Hepatocyte (in vitro differentiated cells): ENCODE measurements at places on chromosomes 7 and 10. TPM values are rescaled to one million over a fixed set of nuclear protein-coding genes. Genes with fewer than 3 reads are reported as not detected.

GRCh38 chr10:124677293-124677699, 66.9 kb downstream of the FAM53B start:
- peaks cover 11% of the 10 kb centered on the region for H3K4me1 ChIP-seq
- H3K36me3 ChIP-seq, result no peaks in the 10 kb centered on the region
- no peak for DNase-seq
- H3K4me3 ChIP-seq, result no peak overlapping the region

GRCh38 chr10:21803374-21803773, 200.2 kb downstream of the DNAJC1 start:
- H3K36me3 ChIP-seq, result no peaks in the 10 kb centered on the region
- no peak for DNase-seq
- H3K4me1 ChIP-seq, result no peaks in the 10 kb centered on the region
- H3K27me3 ChIP-seq, result no peaks in the 10 kb centered on the region
- no peak overlapping the region for H3K4me3 ChIP-seq
- H3K27ac ChIP-seq, result no peak overlapping the region

GRCh38 chr10:124942317-124943169, 620 bp downstream of the ZRANB1 start:
- H3K27me3 ChIP-seq, result no peaks in the 10 kb centered on the region
- peak overlapping the region; percentile 8 for H3K27ac ChIP-seq
- peaks cover 9% of the 10 kb centered on the region for H3K4me1 ChIP-seq
- H3K4me3 ChIP-seq, result no peak overlapping the region
- DNase-seq, result no peak

DNA sequence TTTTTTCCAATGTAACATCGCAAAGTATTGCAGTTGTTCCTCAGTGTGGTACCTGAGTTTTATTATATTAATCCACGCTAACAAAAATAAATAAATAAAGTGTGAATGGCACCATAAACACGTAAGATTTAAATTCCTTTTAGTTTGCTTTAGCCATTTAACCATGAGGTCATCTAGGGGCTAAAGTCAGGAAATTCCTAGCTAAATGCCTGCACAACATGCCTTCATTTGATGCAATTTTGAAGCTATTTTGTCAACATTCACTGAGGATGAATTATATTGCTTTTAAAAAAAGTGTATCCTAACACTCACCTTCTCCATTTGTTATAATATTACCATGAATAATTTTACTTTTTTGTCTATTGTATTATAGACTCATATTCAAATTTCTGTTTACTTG, 714.4 kb downstream of the GATA3 start:
- H3K27ac ChIP-seq, result no peak overlapping the region
- H3K36me3 ChIP-seq, result no peaks in the 10 kb centered on the region
- DNase-seq, result no peak
- no peaks in the 10 kb centered on the region for H3K27me3 ChIP-seq

- no peaks in the 10 kb centered on the region for H3K36me3 ChIP-seq
- no peaks in the 10 kb centered on the region for H3K27me3 ChIP-seq
- H3K27ac ChIP-seq, result peak overlapping the region; percentile 93
- peaks cover 65% of the 10 kb centered on the region for H3K4me1 ChIP-seq
These were observed 93.5 kb downstream of the TNS3 start for GRCh38 chr7:47488201-47488968.

DNA sequence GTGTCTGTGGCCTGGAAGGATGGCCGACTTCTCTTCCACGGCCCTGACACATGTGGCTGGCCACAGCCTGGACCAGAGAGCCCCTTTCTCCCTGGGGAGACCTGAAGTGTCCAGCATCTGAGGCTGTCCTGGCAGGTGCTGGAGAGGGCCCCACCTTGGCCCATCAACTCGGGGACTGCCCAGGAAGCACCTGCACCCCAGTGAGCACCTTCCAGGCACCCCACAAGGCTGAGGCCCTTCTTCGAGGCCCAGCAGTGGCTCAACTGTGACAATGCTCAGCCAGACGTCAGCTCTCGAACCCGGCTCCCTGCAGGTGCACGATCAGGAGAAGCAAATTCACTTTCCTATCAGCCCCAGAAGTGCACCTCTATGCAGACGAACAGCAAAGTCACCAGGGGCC, 24.3 kb downstream of the RGS10 start:
- H3K36me3 ChIP-seq, result no peaks in the 10 kb centered on the region
- H3K4me1 ChIP-seq, result peaks cover 5% of the 10 kb centered on the region
- no peaks in the 10 kb centered on the region for H3K27me3 ChIP-seq
- no peak overlapping the region for H3K27ac ChIP-seq
- H3K4me3 ChIP-seq, result no peak overlapping the region
- DNase-seq, result no peak

DNA sequence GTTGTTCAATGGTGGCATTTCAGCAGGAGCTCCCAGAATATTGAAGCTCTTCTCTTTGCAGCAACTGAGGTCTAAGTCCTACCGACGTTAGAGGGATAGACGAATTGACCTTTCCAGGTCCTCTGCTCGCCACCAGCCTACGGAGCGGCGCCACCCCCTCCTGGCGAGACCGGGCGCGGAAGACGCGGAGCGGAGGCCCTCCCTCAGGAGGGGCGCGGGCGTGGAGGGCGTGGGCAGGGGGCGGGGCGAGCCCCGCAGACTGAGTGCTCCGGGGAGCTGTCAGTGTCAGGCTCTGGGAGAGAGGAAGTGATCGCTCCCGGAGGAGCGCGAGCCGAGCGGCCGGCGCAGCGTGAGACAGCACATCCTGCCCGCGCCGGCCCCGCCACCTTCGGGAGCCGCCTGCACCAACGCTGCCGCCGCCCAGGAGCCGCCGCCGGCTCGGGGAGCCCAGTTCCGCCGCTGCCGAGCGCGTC, at the start of gene DYNC1I1:
DYNC1I1 (plus strand) TSS at position 257 of the 473 bp plus-strand sequence. CDS start 32,176 bp downstream, outside the sequence.
- no peak within 1 kb of the TSS for H3K27ac ChIP-seq
- peak; percentile 87 for DNase-seq
- peaks cover 17% of the 10 kb centered on the region for H3K27me3 ChIP-seq
- peak within 1 kb of the TSS; percentile 89 for H3K4me3 ChIP-seq

Gene SHOC2
- 45.2 and 58.9 TPM in 2 replicates for total RNA-seq

DNA sequence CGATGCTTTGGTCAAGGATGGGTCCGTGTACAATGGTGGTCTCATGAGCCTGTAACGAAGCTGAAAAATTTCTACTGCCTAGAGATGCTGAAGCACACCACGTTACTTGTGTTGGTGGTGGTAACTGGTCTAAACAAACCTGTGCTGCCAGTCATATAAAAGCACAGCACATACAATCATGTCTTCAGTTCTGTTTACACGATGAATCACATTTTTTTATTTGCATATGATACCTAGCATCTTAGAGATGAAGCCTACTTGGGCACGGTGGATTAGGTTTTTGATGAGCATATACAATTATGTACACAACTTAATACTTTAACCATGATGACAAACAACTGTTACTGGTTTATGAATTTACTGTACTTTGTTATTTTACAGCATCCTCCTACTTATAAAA, 201.0 kb downstream of the ZMYND11 start:
- no peaks in the 10 kb centered on the region for H3K27me3 ChIP-seq
- DNase-seq, result no peak
- H3K4me3 ChIP-seq, result no peak overlapping the region

GRCh38 chr7:30460246-30460633, 18.3 kb downstream of the NOD1 start:
- H3K36me3 ChIP-seq, result no peaks in the 10 kb centered on the region
- H3K4me1 ChIP-seq, result peaks cover 11% of the 10 kb centered on the region
- H3K27me3 ChIP-seq, result no peaks in the 10 kb centered on the region
- peak overlapping the region; percentile 71 for H3K27ac ChIP-seq
- H3K4me3 ChIP-seq, result no peak overlapping the region
- DNase-seq, result no peak

Gene CHPF2
- 36.9 and 51.0 TPM in 2 replicates for total RNA-seq
